ENCODE measurements at places on chromosomes 2 and 18. TPM values are rescaled to one million over a fixed set of nuclear protein-coding genes. Genes with fewer than 3 reads are reported as not detected.

Gene C18orf54
- total RNA-seq = 10.2 TPM

Gene PCARE
- not detected for total RNA-seq

Gene LRRC30
- not detected for total RNA-seq

Gene PRKAG3
- not detected for total RNA-seq

Gene TBR1
- total RNA-seq = not detected

Gene C2orf80
- total RNA-seq = not detected

Gene UGT1A8
- total RNA-seq = not detected

Gene IL1RL1
- not detected for total RNA-seq

Gene TSPYL6
- not detected for total RNA-seq

Gene SLC19A3
- total RNA-seq = 0.14 TPM

Gene EHD3
- 20.9 TPM for total RNA-seq

Gene PDIA6
- total RNA-seq = 358 TPM

Gene REG3G
- total RNA-seq = not detected

Gene CAPG
- total RNA-seq = 59.3 TPM

Gene PFN4
- 0.64 TPM for total RNA-seq

Gene CNOT9
- total RNA-seq = 35.6 TPM

Gene EML6
- 0.23 TPM for total RNA-seq

Gene TAF1B
- 14.5 TPM for total RNA-seq

Gene SLC5A7
- total RNA-seq = 0.05 TPM

Gene COL3A1
- total RNA-seq = 458 TPM

Gene RIF1
- 39.3 TPM for total RNA-seq

Gene IGFBP5
- 422 TPM for total RNA-seq

Gene STK16
- total RNA-seq = 19.1 TPM

Gene CHRND
- total RNA-seq = not detected

Gene RTP5
- not detected for total RNA-seq

Measured in astrocyte (in vitro differentiated cells and primary cell).